ENCODE measurements at places on chromosomes 12 and 14.

DNA sequence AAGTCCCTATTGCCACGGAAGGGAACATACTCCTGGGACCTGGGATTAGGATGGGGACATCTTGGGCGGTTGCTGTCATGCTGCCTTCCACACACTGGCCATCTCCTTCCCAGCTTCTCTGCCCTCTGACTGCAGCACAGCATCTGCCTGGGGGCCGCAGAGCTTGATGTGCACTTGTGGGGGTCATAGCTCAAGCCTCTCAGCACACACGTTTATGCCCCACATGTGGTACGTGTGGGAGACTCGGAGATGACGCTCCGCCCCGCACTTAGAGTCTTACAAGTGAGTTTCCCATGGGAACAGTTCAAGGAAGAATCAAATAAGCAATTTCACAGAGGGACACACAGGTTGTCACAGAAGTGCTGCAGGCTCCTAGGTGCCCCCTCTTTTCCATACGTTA lies 8.6 kb downstream of the ACADS start:
- no peak for DNase-seq
- H3K4me1 ChIP-seq: peaks cover 2% of the 10 kb centered on the region
- no peaks in the 10 kb centered on the region for H3K27me3 ChIP-seq
- H3K36me3 ChIP-seq: no peaks in the 10 kb centered on the region
- H3K27ac ChIP-seq: no peak overlapping the region

GRCh38 chr14:61631045-61631687 lies 64.1 kb upstream of the HIF1A start:
- H3K27me3 ChIP-seq: no peaks in the 10 kb centered on the region
- no peak for DNase-seq
- H3K4me3 ChIP-seq: no peak overlapping the region
- no peaks in the 10 kb centered on the region for H3K36me3 ChIP-seq
- H3K27ac ChIP-seq: no peak overlapping the region

DNA sequence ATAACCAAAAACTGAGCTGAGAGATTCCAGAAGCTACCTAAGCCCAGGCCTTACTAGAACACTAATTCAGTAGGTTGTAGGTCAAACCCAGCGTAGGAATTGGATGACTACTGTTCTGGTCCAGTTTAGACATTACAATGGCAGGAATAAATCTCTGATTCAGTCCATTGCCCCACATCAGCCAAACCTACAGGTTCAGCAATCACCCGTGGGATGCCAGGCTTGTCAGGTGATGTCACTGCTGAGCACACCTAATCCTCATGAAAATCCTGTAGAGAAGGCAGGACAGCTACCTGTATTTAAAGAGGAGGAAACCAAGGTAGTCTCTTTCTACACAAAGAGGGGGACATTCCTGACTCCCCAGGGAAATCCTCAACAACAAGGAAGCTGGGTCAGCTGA lies 63.7 kb downstream of the RFX4 start:
- no peaks in the 10 kb centered on the region for H3K27me3 ChIP-seq
- DNase-seq: no peak

- peaks cover 59% of the 10 kb centered on the region for H3K4me1 ChIP-seq
- H3K4me3 ChIP-seq: peak overlapping the region; percentile 39
- no peaks in the 10 kb centered on the region for H3K36me3 ChIP-seq
- DNase-seq: peak; percentile 85
Measured at GRCh38 chr14:30982533-30982932, 42.9 kb upstream of the AP4S1 start.

DNA sequence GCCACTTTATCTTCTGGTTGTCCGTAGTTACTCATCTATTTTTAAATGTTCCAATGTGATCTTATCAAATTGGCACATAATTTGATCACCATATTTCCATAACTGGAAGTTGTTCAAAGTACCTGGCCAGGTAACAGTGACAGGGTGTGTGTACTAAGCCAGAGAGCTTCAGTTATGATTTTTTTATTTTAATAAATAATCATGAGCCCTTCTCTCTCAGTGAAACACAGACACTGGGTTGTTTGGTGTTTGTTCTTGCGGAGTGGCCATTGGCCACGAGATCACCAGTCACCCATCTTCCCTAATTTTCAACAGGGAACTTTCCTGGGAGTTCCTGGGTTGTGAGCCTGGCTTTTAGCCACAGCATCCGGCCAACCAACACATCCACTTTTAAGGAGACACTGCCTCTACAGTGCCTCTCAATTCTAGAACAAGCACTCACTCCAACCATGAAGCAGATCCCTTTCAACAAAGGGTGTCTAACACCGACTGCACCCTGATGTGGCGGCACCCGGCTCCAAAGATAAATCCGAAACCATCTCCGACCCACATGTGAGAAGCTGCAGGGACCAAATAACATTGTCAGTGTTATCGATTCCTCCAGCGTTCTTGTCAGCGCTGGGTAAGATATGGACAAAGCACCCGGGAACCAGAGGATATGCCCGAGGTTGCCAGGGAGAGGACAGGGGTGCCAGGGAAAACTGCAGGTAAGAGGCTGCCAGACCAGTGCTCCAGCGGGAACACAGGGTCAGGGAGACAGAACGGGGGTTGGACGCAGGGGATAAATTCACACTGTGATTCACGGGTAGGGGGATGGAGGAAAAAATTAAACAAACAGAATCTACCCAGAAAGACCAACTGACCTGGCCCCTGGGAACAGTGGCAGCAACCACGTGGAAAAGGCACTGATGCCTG lies 49.9 kb downstream of the FOXN3 start:
- no peaks in the 10 kb centered on the region for H3K27me3 ChIP-seq
- no peak overlapping the region for H3K4me3 ChIP-seq
- no peak for DNase-seq
- H3K36me3 ChIP-seq: no peaks in the 10 kb centered on the region
- H3K4me1 ChIP-seq: peaks cover 16% of the 10 kb centered on the region

DNA sequence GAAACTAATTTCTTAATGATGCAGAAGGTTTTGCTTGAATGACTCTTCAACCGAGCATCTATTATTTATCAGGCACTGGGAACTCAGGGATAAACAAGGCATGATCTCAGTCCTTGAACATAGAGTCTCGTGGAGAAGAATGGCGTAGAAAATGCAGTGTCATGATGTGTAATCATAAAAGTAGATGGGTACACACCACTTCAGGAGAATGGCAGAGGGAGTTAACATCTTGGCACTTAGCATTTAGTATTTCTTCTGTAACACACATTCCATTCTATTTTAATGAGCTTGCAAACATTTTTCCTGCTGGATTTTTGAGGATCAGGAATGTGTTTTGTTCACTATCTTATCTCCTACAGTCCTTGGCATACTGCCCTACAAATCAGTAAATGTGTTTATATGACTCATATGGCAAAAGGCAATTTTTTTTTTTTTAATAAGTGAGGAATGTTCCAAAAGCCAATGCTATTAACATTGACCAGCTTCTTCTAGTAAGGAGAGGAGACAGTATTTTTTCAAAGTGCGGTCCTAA lies 3.8 kb downstream of the TXNRD1 start:
- no peak overlapping the region for H3K27ac ChIP-seq
- H3K36me3 ChIP-seq: no peaks in the 10 kb centered on the region

DNA sequence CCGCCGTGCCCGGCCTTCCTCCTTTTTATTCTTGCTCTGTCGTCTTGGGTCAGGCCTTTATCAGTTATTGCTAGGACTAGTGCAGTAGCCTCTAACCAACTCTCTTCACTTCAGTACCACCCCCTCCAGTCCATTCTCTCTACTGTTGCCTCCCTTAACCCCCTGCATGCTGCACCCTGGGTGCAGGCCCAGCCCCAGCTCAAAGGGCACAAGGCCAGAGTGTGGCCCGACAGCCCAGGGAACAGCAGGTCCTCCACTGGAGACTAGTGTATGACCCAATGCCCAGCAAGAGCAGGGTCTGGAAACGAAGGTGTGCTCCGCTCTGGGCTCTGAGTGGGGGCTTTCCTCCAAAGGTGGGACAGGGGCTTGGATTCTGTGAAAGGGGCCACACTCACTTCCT lies 30.0 kb upstream of the RFLNA start:
- H3K27me3 ChIP-seq: no peaks in the 10 kb centered on the region
- H3K4me3 ChIP-seq: no peak overlapping the region
- H3K36me3 ChIP-seq: no peaks in the 10 kb centered on the region
- no peak overlapping the region for H3K27ac ChIP-seq
- DNase-seq: no peak

GRCh38 chr12:75754698-75755097 lies 243.3 kb upstream of the KRR1 start:
- no peak overlapping the region for H3K4me3 ChIP-seq
- H3K27me3 ChIP-seq: no peaks in the 10 kb centered on the region
- DNase-seq: no peak
- H3K36me3 ChIP-seq: no peaks in the 10 kb centered on the region

- peaks cover 67% of the 10 kb centered on the region for H3K36me3 ChIP-seq
- peaks cover 21% of the 10 kb centered on the region for H3K4me1 ChIP-seq
- H3K4me3 ChIP-seq: no peak overlapping the region
- no peak overlapping the region for H3K27ac ChIP-seq
Measured at GRCh38 chr14:54425068-54425467, 16.1 kb downstream of the CNIH1 start.

DNA sequence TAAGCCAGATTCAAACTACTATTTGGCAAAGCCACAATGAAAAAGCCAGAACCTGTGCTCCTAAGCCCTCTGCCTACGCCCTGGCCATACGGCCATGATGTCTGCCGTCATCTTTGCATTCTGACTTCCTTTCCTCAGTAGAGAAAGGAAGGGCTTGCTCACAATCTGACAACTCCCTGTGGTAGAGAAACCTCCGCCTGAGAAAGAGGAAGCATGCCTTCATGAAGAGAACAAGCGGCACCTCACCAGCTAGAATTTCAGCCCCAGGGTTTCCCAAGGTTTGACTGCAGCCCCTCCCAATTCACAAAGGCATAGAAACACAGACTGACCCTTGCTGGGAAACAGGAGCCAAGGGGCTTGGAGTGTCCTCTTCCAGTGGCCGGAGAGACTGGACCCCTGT lies 25.7 kb downstream of the TEP1 start:
- no peak for DNase-seq
- H3K36me3 ChIP-seq: peaks cover 5% of the 10 kb centered on the region
- no peak overlapping the region for H3K27ac ChIP-seq
- no peaks in the 10 kb centered on the region for H3K27me3 ChIP-seq
- no peak overlapping the region for H3K4me3 ChIP-seq
- no peaks in the 10 kb centered on the region for H3K4me1 ChIP-seq

- DNase-seq: no peak
- no peak overlapping the region for H3K27ac ChIP-seq
- H3K4me1 ChIP-seq: no peaks in the 10 kb centered on the region
- no peak overlapping the region for H3K4me3 ChIP-seq
Measured at GRCh38 chr14:41607304-41607775, 664 bp downstream of the LRFN5 start.

GRCh38 chr12:2639020-2639298 lies 155.8 kb upstream of the FKBP4 start:
- H3K4me1 ChIP-seq: no peaks in the 10 kb centered on the region
- H3K4me3 ChIP-seq: no peak overlapping the region
- no peaks in the 10 kb centered on the region for H3K27me3 ChIP-seq
- no peaks in the 10 kb centered on the region for H3K36me3 ChIP-seq
- no peak overlapping the region for H3K27ac ChIP-seq
- DNase-seq: no peak

- H3K4me3 ChIP-seq: no peak overlapping the region
- DNase-seq: no peak
- H3K36me3 ChIP-seq: no peaks in the 10 kb centered on the region
- H3K27me3 ChIP-seq: no peaks in the 10 kb centered on the region
Measured at GRCh38 chr14:100140452-100141078, 18.9 kb downstream of the DEGS2 start.

DNA sequence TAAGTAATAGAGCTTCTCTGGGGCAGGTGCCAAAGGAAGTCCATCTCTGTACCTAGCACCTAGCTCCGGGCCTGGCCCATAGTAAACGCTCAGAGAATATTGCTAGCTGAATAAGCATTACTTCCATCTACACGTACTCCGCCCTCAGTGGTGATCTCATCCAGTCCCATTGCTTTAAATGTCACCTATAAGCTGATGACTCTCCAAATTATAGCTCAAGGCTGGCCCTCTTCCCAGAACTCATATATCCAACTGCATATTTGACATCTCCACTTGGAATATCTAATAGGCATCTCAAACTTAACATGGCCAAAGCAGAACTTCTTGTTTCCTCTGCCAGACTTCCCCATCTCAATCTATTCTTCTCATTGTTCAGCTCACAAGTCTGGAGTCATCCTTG lies 6.9 kb upstream of the DYNLL1 start:
- no peaks in the 10 kb centered on the region for H3K36me3 ChIP-seq
- H3K27ac ChIP-seq: no peak overlapping the region
- no peak overlapping the region for H3K4me3 ChIP-seq
- H3K4me1 ChIP-seq: no peaks in the 10 kb centered on the region
- DNase-seq: no peak
- H3K27me3 ChIP-seq: no peaks in the 10 kb centered on the region

GRCh38 chr12:116508145-116509121 lies 50.7 kb upstream of the MAP1LC3B2 start:
- peak; percentile 75 for DNase-seq
- no peaks in the 10 kb centered on the region for H3K36me3 ChIP-seq
- H3K27ac ChIP-seq: no peak overlapping the region

- no peaks in the 10 kb centered on the region for H3K27me3 ChIP-seq
- H3K27ac ChIP-seq: no peak overlapping the region
- H3K4me3 ChIP-seq: no peak overlapping the region
- H3K36me3 ChIP-seq: no peaks in the 10 kb centered on the region
- DNase-seq: no peak
- no peaks in the 10 kb centered on the region for H3K4me1 ChIP-seq
Measured at GRCh38 chr12:66367015-66367667, 64.8 kb downstream of the HELB start.

DNA sequence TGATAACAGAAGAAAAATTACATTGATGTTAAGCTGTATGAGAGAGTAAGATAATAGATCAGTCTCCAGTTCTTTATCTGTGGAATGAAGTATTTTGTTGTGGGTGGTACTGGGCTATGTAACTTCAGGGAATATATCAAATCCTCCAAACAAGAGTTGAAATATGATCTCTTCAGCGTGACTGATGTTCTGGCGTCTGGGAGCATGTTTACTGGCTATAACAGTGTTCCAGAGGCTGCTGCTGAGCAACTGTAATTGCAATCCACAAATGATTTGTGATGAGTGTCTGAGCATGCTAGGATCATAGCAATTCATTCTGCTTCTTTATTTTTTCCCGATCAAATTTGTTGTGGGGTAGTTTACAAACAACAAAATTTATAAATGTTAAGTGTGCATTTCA lies 18.6 kb upstream of the CCDC198 start:
- H3K4me1 ChIP-seq: no peaks in the 10 kb centered on the region
- H3K27ac ChIP-seq: no peak overlapping the region
- H3K4me3 ChIP-seq: no peak overlapping the region

DNA sequence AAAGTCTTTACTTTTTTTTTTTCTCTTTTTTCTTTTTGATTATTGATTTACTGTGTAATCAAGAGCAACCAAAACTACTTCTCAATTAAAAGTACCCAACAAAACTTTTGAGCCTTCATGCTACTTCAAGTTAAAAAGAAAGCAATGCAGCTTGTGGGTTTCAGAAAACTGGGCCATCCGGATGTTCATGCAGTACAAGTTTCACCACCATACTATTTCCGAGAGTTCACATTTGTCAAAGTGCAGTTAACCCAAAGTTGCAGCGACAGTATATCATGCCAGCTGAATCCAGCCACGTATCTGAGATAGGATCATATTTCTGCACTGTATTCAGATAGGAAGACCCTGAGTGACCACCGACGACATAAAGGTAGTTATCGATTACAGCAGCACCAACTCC lies 33.0 kb downstream of the KLHL28 start:
- peaks cover 25% of the 10 kb centered on the region for H3K36me3 ChIP-seq
- H3K27me3 ChIP-seq: no peaks in the 10 kb centered on the region
- no peak for DNase-seq
- H3K27ac ChIP-seq: no peak overlapping the region
- no peaks in the 10 kb centered on the region for H3K4me1 ChIP-seq

- no peak overlapping the region for H3K4me3 ChIP-seq
- no peak overlapping the region for H3K27ac ChIP-seq
- H3K27me3 ChIP-seq: no peaks in the 10 kb centered on the region
- H3K4me1 ChIP-seq: peaks cover 6% of the 10 kb centered on the region
- no peaks in the 10 kb centered on the region for H3K36me3 ChIP-seq
- DNase-seq: no peak
Measured at GRCh38 chr14:71687166-71687831, 244.9 kb upstream of the RGS6 start.
